ENCODE measurements at places on chromosomes 7 and 10. TPM values are rescaled to one million over a fixed set of nuclear protein-coding genes. Genes with fewer than 3 reads are reported as not detected.

Gene SSMEM1
- polyA plus RNA-seq: not detected

Gene CNPY1
- polyA plus RNA-seq: not detected

Gene ZNF488
- polyA plus RNA-seq: not detected

Gene SLC12A9
- 7.9 TPM for polyA plus RNA-seq

Gene LIPF
- polyA plus RNA-seq: not detected

Gene RARRES2
- not detected for polyA plus RNA-seq

Gene CTNNA3
- polyA plus RNA-seq: not detected

Gene CALML5
- not detected for polyA plus RNA-seq

Gene ZNF138
- polyA plus RNA-seq: 3.1 TPM

Gene FGFBP3
- 0.72 TPM for polyA plus RNA-seq

Gene RNF133
- not detected for polyA plus RNA-seq

Gene MYOF
- polyA plus RNA-seq: 101 TPM

Gene CYP3A7
- polyA plus RNA-seq: not detected

Gene STK31
- not detected for polyA plus RNA-seq

Gene SKIDA1
- polyA plus RNA-seq: 0.80 TPM

Gene SUN3
- not detected for polyA plus RNA-seq

Gene ASB13
- polyA plus RNA-seq: 7.5 TPM

Gene NEUROD6
- polyA plus RNA-seq: not detected

Gene OR6V1
- polyA plus RNA-seq: not detected

Gene MGMT
- 38.1 TPM for polyA plus RNA-seq

Gene ZMIZ1
- 20.9 TPM for polyA plus RNA-seq

Gene RBP4
- polyA plus RNA-seq: 0.90 TPM

Gene NANOS1
- polyA plus RNA-seq: 0.15 TPM

Gene ZNF282
- polyA plus RNA-seq: 2.4 TPM

Gene POMZP3
- 16.0 TPM for polyA plus RNA-seq

Gene NXPH1
- polyA plus RNA-seq: not detected

Gene INHBA
- 7.9 TPM for polyA plus RNA-seq

All from GM23248 (cell line).